ENCODE measurements at places on chromosomes 2 and 18.

DNA sequence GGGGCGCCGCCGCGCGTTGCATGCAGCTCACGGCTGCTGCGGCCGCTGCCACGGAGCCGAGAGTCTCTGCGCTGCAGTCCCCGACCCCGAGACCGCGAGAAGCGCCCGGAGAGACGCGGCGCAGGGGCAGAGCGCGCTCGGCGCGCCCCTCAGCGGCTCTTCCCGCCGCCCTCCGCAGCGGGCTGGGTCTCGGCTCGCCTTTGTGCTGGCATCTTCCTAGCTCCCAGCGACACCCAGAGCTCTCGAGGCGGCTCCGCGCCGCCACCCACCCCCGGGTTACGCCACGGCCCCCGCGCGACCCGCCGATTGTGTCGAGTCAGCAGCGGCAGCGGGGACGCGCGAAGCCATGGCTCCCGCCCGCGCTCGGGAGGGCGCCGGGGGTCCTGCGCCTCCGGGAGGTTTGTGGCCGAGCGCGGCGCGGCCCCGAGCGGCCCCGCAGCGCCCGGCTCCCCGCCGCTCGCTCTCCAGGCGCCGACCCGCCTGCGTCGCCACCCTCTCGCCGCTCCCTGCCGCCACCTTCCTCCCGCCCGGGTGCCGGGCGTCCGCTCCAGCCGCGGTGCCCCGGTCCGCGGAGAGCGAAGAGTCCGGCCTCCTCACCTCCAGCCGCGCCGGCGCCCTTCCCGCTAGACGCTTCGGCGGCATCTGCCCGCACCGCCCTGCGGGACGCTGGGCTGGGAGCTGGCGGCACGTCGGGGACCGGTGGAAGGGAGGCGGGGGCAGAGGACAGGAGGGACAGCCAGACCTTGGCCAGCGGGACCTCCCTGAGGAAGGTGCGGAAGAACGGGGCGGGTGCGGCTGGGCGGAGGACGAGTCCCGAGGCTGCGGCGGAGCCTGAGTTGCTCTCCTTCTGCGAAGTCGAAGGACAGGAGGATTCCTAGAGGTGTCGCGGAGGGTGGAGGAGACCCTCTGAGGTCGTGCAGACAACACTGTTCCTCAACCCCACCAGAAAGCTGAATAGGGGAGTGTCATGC lies 46.3 kb upstream of the CCDC150 start:
- no peak for DNase-seq

- no peak for DNase-seq
Measured at GRCh38 chr18:8546677-8547076, 62.6 kb upstream of the RAB12 start.

DNA sequence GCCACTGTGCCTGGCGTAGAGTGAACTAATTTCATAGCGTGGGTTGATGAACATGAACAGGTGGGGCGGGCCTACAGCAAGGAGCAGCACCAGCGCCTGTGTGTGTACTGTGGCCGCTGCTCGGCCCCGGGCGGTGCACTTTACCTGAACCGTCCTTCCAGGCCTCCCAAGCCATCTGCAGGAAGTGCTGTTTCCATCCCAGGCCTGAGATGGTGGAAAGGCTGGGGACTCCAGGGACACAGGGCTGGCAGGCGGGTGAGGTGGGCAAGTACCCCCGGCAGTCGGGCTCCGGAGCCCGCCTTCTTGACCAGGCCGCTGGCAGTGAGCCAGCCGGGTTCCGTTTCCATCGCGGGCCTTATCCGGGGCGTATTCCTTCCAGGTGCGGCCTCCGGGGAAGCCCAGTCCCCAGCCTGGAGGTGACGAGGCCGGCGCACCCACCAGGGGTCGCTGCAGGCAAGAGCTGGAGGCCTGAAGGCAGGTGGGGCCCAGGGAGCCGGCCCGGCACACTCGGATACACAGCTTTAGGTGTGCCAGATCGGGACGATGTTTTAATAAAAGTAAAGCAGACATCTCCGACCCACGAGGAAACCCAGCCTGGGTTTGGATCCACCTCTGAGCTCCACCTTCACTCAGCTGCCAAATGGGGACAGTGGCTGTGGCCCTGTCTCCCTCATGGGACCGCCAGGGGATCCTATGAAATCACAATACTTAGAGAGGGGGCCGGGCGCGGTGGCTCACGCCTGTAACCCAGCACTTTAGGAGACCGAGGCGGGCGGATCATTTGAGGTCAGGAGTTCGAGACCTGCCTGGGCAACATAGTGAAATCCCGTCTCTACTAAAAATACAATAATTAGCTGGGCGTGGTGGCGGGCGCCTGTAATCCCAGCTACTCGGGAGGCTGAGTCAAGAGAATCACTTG lies 22.7 kb upstream of the PDIA6 start:
- peak; percentile 84 for DNase-seq

GRCh38 chr2:240560084-240560479 lies at the start of gene DUSP28:
Gene DUSP28 (plus strand): TSS chr2:240560357. CDS start chr2:240560685, 328 bp downstream.
- peak; percentile 86 for DNase-seq

DNA sequence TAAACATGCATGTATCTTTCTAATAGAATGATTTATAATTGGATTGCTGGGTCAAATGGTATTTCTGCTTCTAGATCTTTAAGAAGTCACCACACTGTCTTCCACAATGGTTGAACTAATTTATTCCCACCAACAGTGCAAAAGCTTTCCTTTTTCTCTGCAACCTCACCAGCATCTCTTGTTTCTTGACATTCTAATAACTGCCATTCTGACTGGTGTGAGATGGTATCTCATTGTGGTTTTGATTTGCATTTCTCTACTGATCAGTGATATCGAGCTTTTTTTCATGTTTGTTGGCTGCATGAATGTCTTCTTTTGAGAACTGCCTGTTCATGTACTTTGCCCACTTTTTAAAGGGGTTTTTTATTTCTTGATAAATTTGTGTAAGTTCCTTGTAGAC lies 182.5 kb downstream of the ANKRD44 start:
- no peak for DNase-seq

DNA sequence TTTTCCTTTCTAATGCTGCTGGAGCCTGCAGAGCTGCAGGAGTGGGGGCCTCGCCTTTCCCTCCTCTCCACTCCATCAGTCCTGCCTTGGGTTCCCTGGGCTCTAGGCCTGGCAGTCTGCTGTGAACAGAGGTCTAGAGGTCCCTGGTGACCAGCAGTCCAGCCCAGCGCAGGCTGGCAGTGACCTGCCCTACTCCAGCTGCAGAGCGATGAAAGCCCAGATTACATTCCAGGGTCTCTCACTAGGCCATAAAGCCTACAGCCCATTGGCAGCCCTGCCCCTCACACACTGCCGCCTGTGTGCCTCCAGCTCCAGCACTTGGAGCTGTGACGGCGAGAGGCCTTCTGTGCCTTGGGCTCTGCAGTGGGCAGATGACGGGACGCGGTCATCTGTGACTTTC lies 14.8 kb upstream of the MAL start:
- no peak for DNase-seq

GRCh38 chr2:188588235-188588634 lies 296.6 kb downstream of the GULP1 start:
- DNase-seq: no peak

DNA sequence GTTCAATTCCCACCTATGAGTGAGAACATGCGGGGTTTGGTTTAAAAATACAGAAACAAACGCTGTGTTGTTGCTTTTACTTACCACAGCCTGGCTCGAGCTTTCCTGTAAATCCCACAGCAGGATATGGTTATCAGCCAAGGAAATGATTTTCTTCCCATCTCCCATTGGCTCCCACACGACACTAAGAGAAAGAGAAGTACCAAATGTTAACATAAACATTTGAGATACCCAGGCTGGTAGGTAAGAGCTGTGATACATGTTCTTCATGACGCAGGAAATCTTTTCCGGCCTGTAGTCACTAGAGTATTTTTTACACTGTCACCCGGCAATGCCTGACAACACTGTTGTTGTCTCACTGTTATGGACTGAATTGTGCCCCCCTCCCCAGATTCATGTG lies 163.6 kb downstream of the EIPR1 start:
- no peak for DNase-seq

GRCh38 chr2:207676827-207677354 lies 34.5 kb upstream of the CCNYL1 start:
- DNase-seq: no peak

- DNase-seq: no peak
Measured at GRCh38 chr18:2223449-2223848, 347.9 kb downstream of the METTL4 start.

GRCh38 chr2:65077898-65078297 lies 21.7 kb downstream of the CEP68 start:
- no peak for DNase-seq

GRCh38 chr18:45073556-45073955 lies 392.9 kb downstream of the SETBP1 start:
- no peak for DNase-seq

DNA sequence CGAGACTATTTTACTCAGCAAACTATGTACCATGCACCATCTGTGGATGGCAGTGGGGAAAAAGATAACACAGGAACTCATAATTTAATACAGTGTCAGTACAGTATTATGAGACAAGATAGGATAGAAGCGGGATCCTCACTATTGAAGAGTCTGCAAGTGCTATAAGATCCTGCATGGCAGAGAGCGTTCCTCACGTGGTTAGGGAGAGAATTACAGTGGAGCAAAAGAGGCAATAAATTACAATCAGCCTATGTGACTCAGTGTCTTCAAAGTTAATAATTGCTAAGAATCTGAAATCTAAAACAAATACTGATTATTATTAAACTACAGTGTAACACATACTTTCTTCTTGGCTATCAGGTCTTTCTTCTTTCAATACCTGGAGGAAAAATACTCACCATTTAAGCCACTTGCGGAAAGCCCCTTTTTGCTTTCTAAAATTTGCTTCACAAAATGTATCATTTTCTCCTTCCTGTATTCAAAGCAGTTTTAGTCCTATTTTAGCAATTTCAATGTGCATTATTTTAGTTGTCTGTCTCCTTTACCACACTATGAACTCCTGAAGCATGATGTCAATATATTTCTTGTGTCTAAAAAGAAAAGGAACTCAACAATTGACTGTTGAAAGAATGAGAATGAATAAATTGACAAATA lies 342.9 kb downstream of the SPAG16 start:
- no peak for DNase-seq

GRCh38 chr2:219169930-219170654 lies at the start of gene SLC23A3:
Gene SLC23A3 (minus strand): TSS chr2:219170029. CDS start chr2:219169984, 45 bp downstream.
- no peak for DNase-seq

- peak; percentile 38 for DNase-seq
Measured at GRCh38 chr2:126658905-126659561, 3.1 kb downstream of the GYPC start.

- DNase-seq: no peak
Measured at GRCh38 chr2:238370094-238370822, 49.9 kb downstream of the TRAF3IP1 start.

GRCh38 chr2:67311536-67311935 lies 85.6 kb upstream of the ETAA1 start:
- no peak for DNase-seq

- DNase-seq: no peak
Measured at GRCh38 chr2:161146209-161146775, 13.9 kb upstream of the TANK start.

- no peak for DNase-seq
Measured at GRCh38 chr2:138632066-138632620, 130.6 kb downstream of the SPOPL start.

- no peak for DNase-seq
Measured at GRCh38 chr2:173766537-173767289, 198.5 kb downstream of the SP3 start.

- no peak for DNase-seq
Measured at GRCh38 chr2:867296-867695, 83.4 kb upstream of the SNTG2 start.

GRCh38 chr2:189144700-189145211 lies 34.8 kb downstream of the COL5A2 start:
- no peak for DNase-seq

GRCh38 chr18:23683671-23684070 lies 5.6 kb upstream of the LAMA3 start:
- DNase-seq: no peak
